ENCODE measurements at places on chromosomes 16 and 17. TPM values are rescaled to one million over a fixed set of nuclear protein-coding genes. Genes with fewer than 3 reads are reported as not detected.

The PKD1 gene
- total RNA-seq, result 337 TPM

The RHBDF2 gene
- total RNA-seq, result 30.9 TPM

The WFDC1 gene
- total RNA-seq, result 33.5 TPM

The CARD14 gene
- total RNA-seq, result 0.55 TPM

The KCNH4 gene
- total RNA-seq, result 0.32 TPM
